ENCODE measurements at places on chromosomes 13 and 19.

DNA sequence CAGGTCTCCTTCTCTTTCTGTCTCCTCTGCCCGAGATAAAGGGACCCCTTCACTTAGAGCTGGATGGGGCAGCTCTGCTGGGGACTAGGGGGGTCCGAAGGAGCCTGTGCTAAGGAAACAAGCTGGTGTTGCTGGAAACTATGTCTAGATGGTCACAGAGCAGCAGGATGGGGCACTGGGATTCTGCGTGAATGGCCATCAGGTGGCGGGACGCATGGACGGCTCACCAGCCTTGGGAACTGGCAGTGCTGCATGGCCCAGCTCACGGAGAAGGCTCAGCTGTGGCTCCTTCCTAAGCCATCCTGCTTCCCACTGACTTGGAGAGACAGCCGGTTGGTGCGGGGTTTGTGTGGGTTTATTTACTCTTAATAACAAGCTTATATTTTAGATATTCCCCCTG lies 411.8 kb downstream of the ZNF536 start:
- DNase-seq: no peak

GRCh38 chr13:66659701-66660467 lies 570.3 kb downstream of the PCDH9 start:
- no peak for DNase-seq

- DNase-seq: no peak
These were observed 66.1 kb downstream of the RFX2 start for GRCh38 chr19:6044056-6044805.

DNA sequence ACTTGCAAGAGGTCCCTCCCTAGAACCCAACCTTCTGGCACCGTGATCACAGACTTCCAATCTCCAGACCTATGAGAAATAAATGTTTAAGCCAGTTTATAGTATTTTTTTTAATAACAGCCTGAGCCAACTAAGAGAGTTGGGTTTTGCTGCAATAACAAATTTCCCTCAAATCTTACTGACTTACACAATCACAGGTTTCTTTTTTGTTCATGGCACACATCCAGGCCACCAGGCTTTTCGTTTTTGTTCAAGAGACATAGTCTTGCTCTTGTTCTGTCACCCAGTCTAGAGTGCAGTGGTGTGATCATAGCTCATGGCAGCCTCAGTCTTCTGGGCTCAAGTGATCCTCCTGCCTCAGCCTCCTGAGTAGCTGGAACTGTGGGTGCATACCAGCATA lies 2.0 kb upstream of the SELENOV start:
- DNase-seq: no peak

GRCh38 chr13:108315273-108315672 lies 45.8 kb downstream of the TNFSF13B start:
- DNase-seq: no peak
